Esophagus muscularis mucosa (tissue), 4 donors: ENCODE measurements at places on chromosomes 3 and 15. TPM values are rescaled to one million over a fixed set of nuclear protein-coding genes. Genes with fewer than 3 reads are reported as not detected.

Gene NUTM1
- not detected for total RNA-seq

Gene DPPA4
- total RNA-seq: not detected

GRCh38 chr3:127170814-127171213 lies 22.1 kb upstream of the PRR23E start:
- H3K4me1 ChIP-seq: peaks cover 5% of the 10 kb centered on the region
- H3K4me3 ChIP-seq: no peak overlapping the region
- no peak overlapping the region for H3K27ac ChIP-seq

GRCh38 chr3:38266810-38267209 lies 1.2 kb downstream of the SLC22A13 start:
- H3K4me1 ChIP-seq: no peaks in the 10 kb centered on the region
- no peaks in the 10 kb centered on the region for H3K36me3 ChIP-seq
- H3K27ac ChIP-seq: no peak overlapping the region
- H3K4me3 ChIP-seq: no peak overlapping the region
- peak; percentile 55 for DNase-seq

DNA sequence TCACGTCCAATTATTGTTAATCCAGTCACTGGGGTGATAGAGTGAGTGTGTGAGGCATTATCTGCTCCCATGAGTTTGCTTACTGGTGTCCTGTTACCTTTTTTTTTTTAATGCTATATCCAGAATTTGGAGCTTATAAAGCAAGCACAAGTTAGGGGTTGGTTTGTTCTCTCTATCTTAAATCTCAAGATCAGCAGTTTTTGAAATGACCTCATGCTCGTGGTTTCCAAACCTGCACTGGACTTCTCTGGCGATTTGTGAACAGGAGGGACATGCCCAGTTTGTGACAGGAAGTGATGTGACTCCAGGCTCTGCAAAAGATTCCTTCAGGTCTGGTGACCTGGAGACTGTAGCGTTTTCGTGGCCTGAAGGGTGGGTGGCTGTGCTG lies 25.6 kb downstream of the XYLB start:
- H3K27me3 ChIP-seq: no peaks in the 10 kb centered on the region
- H3K27ac ChIP-seq: no peak overlapping the region
- no peaks in the 10 kb centered on the region for H3K4me1 ChIP-seq
- no peak overlapping the region for H3K4me3 ChIP-seq
- peaks cover 8% of the 10 kb centered on the region for H3K36me3 ChIP-seq
